ENCODE measurements at places on chromosomes 6 and 20. TPM values are rescaled to one million over a fixed set of nuclear protein-coding genes. Genes with fewer than 3 reads are reported as not detected.

- no peak for DNase-seq
These were observed 79.5 kb downstream of the SESN1 start for GRCh38 chr6:109015176-109015575.

GRCh38 chr20:709423-709822 lies 33.8 kb upstream of the SCRT2 start:
- no peak for DNase-seq

MMP24 gene
- total RNA-seq = not detected

DNA sequence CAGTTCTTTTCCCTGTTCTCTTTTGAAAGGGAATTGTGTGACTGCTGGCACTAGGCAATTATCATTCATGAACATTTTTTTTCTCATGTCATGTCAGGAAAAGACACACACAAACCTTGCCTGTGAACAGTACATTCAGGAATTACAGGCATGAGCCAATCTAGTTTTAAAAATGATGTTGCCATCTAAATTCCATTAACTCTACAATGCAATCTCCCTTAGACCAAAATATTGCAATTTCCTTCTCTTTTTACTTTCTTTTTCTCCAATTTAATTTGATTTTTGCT lies 127.5 kb upstream of the STMND1 start:
- no peak for DNase-seq

DNA sequence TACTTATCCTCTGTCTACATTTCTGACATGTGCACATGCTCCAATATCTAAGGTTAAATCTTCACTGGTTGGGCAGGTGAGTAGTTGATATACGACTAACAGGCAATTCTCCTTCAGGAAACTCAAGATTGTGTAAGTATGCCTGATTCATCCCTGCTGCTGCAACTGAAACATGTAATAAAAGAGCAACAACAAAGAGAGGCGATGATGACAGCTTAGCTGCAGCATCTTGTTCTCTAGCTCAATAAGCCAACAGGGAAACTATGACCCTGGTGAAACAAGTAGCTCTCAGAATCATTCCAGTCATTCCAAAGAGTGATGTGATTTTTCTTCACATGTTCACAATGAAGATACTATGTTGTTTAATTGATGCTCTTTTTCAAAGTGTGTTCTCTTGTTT lies 74.4 kb downstream of the ELOVL4 start:
- no peak for DNase-seq

- no peak for DNase-seq
These were observed 95.6 kb downstream of the UST start for GRCh38 chr6:148842296-148843019.

ZNF322 gene
- 7.7 TPM for total RNA-seq

DNA sequence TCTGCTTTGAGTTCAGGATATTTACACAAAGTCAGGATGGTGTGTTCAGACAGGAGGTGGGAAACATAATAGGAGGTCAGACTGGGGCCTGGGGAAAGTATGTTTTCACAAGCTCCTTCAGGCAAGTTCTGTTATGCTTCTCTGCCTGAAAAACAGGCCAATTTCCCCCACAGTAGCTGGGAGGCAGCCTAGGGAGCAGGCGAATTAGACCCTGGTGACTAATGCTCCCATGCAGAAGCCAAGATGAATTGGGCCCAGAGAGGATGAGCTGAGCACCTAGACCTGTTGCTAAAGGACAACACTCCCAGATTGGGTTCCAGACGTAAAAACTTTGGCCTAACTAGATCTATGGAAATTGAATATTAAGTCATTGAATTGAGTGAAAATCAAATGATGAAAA lies 142.2 kb upstream of the MAP3K7 start:
- no peak for DNase-seq

DNA sequence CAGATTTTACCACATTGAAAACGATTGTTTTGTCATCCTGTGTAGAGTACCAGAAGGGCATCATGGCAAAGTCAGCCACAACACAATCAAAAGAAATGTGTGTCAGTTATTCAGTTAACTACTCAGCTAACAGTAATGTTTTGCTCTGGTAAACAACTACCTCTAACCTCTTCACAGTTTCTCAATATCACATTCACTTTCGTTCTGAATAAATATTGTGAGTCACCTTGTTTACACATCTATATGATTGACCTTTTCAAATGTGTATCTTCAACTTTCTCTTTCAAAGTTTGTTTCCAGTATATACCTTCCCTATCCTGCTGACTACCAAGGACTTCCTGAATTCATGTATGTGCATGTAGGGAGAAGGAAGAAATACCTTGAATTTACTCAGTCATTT lies 216.6 kb upstream of the UFL1 start:
- no peak for DNase-seq

- DNase-seq = peak; percentile 5
These were observed 44.2 kb upstream of the MDGA1 start for GRCh38 chr6:37741757-37742400.

GRCh38 chr6:125193208-125193607 lies 39.6 kb downstream of the TPD52L1 start:
- DNase-seq = no peak

BTN1A1 gene
- total RNA-seq = 0.11 TPM

GRCh38 chr20:37202267-37202943 lies 23.1 kb upstream of the MROH8 start:
- DNase-seq = peak; percentile 35

C6orf141 gene
- 0.43 TPM for total RNA-seq

GRCh38 chr6:84601366-84601765 lies 163.0 kb downstream of the TBX18 start:
- DNase-seq = no peak

- no peak for DNase-seq
These were observed 1.8 kb upstream of the NDUFAF4 start for GRCh38 chr6:96899451-96899998.

GRCh38 chr6:89660981-89661380 lies 22.4 kb upstream of the LYRM2 start:
- DNase-seq = no peak
